Peyer's patch (tissue), 4 donors: ENCODE measurements at places on chromosomes 11 and 22.

DNA sequence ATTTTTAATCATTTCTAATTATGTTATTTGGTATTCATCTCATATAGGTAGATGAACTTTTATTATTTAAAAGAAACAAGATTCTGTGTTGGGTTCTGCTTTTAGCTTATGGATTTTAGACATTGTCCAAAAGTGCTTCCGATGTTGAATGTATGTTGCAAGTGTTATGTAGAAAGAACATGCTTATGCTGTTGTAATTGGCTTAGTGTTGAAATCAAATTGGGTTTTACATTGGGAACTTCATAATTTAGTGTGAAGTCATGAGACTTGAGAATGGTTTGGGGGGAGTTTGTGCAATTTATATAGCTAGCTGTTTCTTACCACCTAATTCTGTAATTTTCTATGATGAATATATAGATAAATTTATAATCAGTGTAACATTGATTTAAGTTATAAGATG, 3.6 kb downstream of the MTMR3 start:
- DNase-seq = no peak

GRCh38 chr22:25641650-25642049, 77.2 kb downstream of the GRK3 start:
- no peak for DNase-seq

DNA sequence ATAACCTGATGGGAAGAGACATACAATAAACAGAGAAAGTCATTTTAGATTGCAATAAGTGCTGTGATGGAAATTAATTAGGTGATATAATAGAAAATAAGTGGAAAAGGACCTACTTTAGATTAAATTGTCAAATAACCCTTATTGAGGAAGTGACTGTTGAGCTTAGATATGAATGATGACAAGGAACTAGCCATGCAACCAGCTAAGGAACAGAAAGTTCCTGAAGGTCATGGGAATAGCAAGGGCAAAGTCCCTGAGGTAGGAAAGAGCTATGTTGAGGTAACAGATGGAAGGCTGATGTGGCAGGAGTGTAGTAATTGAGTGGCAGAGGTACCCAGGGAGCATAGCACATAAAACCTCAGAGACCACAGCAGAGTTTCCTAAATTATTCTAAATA, 135.2 kb downstream of the WNT11 start:
- DNase-seq = no peak

DNA sequence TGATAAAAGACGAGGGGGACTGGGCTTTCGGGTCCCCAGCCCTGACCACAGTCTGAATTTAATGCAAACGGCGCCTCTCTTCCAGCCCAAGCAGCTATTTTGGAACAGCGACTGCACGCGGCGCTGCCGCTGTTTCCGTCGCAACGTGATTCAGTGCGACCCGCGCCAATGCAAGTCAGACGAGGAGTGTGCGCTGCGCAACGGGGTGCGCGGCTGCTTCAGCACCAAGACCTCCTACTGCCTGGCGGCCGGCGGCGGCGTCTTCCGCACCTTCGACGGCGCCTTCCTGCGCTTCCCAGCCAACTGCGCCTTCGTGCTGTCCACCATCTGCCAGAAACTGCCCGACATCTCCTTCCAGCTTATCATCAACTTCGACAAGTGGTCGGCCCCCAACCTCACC, 56.7 kb downstream of the TECTA start:
- DNase-seq = no peak

DNA sequence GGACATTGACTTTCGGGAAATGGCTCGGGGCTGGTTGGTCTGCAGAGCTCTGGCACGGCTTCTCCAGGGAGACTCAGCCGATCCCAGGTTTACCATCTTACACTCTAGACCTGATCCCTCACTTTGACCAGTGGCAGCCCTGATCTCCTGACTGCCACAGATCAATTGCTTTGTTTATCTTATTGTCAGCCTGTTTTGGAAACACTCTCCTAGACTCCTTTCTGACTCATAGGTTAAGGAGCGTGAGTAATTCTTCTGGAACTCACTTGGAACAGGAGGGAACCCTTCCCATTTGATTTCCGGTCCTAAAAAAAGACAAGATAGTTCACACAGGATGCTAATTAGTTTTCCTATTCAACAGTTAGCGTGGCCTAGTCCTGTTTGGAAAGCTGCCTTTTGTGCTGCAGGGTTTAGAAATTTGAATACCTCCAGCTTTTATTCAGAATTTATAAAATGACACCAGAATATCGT, 16.0 kb upstream of the BMAL1 start:
- DNase-seq = no peak

DNA sequence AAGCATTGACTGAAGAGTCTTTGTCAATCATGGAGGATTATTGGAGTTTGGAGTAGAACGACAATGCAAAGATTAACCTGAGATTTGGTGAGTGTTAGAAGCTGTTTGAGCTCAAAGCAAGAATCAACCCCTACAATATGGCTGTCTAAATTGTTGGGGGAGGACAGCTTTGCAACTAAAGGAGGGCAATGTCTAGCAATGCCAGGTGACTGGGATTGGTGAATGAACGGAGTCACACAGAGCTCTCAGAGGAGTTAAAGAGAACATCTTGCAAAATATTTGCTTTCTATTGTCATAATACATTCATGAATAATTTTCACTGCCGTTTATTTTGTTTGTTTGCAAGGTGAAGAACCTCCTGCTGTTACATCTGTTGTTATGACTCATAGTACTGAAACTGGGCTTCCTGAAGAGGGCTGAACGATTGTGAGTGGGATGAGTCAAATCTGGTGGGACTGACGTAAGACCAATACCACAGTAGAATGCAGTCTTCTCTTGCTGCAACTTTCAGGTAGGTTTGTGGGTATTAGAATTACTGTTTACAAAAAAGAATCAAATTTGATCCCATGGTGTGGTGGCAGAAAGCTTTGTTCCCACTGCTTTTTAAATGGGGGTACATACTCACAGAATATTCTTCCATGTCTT, 281.9 kb downstream of the CADM1 start:
- DNase-seq = no peak

- no peak for DNase-seq
Measured at GRCh38 chr11:123523539-123523938, 93.5 kb downstream of the GRAMD1B start.

GRCh38 chr11:76626266-76626665, 44.3 kb downstream of the LRRC32 start:
- DNase-seq = peak; percentile 42

DNA sequence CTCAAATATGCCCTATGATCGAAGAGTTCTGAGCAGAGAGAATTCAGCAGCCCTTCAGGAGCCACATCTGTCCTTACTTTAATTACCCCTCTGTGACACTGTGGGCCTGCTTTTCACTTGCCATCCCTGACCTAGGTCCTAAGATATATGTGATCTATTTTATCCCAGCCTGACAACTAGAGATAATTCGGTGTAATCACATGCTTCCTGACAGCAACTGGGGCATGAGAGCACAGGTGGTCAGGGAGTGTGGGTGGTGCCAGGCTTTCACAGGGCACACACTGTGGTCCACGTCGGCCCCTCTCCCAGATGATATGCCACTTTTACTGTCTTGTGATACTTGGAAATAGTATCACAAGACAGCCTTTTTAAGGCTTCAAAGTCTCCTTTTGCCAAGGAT, 3.9 kb downstream of the TUBA8 start:
- DNase-seq = no peak

DNA sequence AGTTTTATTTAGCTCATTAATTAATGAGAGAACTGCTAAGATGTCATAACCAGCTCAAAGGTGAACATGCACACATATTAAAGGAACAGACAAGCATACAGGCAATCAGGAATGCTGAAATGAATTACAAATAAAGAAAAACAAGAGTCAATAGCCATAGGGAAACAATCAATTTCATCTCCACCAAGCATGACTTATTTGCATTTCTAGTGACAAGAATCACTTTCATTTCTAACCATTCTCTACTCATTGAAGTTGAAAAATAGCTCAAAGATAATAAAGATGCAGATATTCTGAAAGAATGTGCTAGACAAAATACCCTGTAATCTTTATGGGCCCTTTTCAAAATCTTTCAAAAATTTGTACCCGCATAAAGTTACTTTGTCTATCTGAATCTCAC, 23.2 kb downstream of the ISX start:
- DNase-seq = no peak

GRCh38 chr11:10786451-10786850, 22.3 kb downstream of the EIF4G2 start:
- DNase-seq = no peak

- no peak for DNase-seq
Measured at GRCh38 chr11:34337016-34337415, 20.8 kb downstream of the ABTB2 start.

- DNase-seq = peak; percentile 56
Measured at GRCh38 chr22:21972293-21972779, 10.3 kb downstream of the TOP3B start.
